ENCODE measurements at places on chromosomes 1 and 21.

GRCh38 chr1:27602462-27603308 is 1.3 kb downstream of the AHDC1 start:
- no peaks in the 10 kb centered on the region for H3K27me3 ChIP-seq
- H3K4me1 ChIP-seq: peaks cover 14% of the 10 kb centered on the region
- peak overlapping the region; percentile 92 for H3K4me3 ChIP-seq

DNA sequence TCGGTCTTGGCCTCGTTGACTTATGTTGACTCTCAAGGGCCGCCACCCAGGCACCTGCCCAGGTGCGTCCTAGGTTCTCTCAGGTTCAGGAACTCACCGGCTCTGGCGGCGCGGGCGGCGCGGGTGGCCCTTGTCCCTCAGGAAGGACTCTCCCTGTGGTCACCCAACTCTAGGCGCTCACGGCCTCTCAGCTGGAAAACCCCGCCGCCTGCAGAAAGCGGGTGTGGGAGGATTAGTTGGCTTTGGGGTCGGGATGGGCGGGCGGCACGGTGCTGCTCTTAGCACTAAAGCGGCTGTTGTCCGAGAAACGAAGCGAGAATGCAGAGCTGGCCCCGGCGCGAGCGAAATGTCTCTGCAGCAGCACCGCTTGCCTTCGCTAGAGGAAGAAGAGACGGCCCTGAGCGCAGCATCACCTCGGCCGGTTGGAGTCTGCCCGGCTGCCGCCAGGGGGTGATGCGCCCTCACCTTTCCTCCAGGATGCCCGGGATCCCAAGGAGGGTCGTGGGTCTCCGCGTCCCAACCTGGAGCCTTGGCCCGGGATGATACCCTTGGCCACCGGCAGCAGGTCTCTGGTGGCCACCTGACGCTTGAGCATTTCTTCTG is 8.1 kb upstream of the TADA1 start:
- DNase-seq: peak; percentile 21
- H3K4me1 ChIP-seq: peaks cover 21% of the 10 kb centered on the region
- no peaks in the 10 kb centered on the region for H3K36me3 ChIP-seq
- H3K27ac ChIP-seq: no peak overlapping the region
- peak overlapping the region; percentile 29 for H3K4me3 ChIP-seq

DNA sequence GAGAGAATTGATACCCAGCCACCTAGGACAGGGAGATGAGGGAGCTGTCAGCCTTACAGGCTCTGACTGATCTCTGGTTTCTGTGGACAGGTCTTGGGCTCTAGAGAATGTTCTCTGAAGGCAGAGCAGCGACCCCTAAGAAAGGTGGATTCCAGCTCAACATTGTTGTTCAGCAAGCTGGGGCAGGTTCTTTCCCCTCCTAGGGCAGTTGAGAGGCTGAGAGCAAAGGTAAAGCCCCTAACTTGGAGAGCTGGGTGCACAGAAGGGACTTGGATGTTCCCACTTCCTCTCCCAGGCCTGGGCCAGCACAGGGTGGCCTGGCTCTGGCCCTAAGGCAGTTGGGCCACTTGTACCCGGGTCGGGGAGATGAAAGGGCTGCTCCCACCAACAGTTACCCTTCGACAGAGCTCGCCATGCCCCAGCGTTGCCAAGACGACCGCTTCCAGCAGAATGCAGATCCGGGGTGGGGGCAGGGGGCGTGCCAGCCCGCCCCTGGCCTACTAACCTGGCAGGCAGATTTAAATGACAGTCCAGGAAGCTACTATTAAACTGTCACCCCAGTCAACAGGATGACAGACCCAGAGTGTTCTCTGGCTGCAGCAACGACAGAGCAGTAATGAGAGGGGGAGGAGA is 31.6 kb downstream of the LRP8 start:
- H3K4me3 ChIP-seq: peak overlapping the region; percentile 46
- peaks cover 39% of the 10 kb centered on the region for H3K36me3 ChIP-seq
- H3K27ac ChIP-seq: peak overlapping the region; percentile 89
- peak; percentile 41 for DNase-seq

GRCh38 chr1:94105957-94106529 is 14.9 kb downstream of the ABCA4 start:
- peaks cover 20% of the 10 kb centered on the region for H3K4me1 ChIP-seq
- H3K36me3 ChIP-seq: no peaks in the 10 kb centered on the region
- H3K27me3 ChIP-seq: peaks cover 68% of the 10 kb centered on the region
- H3K4me3 ChIP-seq: no peak overlapping the region
- DNase-seq: peak; percentile 9
- H3K27ac ChIP-seq: no peak overlapping the region

DNA sequence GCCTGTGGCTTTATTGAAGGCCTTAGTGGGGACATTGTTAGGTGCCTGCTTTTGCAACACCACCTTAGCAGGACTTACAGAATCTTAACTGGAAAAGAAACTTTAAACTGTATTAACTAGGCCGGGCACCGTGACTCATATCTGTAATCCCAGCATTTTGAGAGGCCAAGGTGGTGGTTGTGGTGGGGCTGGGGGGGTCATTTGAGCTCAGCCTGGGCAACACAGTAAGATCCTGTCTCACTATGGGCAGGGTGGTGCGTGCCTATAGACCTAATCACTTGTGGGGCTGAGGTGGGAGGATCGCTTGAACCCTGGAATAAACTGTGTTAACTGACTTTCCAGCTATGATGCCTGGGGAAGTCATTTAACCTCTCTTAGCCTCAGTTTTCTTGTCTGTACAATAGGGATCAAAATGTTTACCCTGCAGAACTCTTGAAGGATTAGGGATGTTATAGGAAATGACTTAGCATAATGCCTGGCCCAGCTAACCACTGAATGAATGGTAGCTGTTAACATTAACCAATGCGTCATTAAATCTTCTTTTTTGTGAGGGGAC is 39.5 kb downstream of the IER5 start:
- peak overlapping the region; percentile 85 for H3K4me3 ChIP-seq
- H3K27ac ChIP-seq: peak overlapping the region; percentile 97
- DNase-seq: no peak

GRCh38 chr21:42198929-42199867 is 19.7 kb upstream of the ABCG1 start:
- H3K4me1 ChIP-seq: peaks cover 15% of the 10 kb centered on the region
- no peak for DNase-seq
- no peak overlapping the region for H3K4me3 ChIP-seq
- H3K27ac ChIP-seq: no peak overlapping the region
- no peaks in the 10 kb centered on the region for H3K36me3 ChIP-seq

- H3K36me3 ChIP-seq: no peaks in the 10 kb centered on the region
- no peaks in the 10 kb centered on the region for H3K4me1 ChIP-seq
- no peak overlapping the region for H3K4me3 ChIP-seq
- H3K27me3 ChIP-seq: no peaks in the 10 kb centered on the region
Observed at GRCh38 chr21:19405326-19405725, 1001.7 kb upstream of the TMPRSS15 start.

GRCh38 chr1:152190589-152190988 is 31.6 kb upstream of the RPTN start:
- peaks cover 14% of the 10 kb centered on the region for H3K27me3 ChIP-seq
- no peak overlapping the region for H3K27ac ChIP-seq

DNA sequence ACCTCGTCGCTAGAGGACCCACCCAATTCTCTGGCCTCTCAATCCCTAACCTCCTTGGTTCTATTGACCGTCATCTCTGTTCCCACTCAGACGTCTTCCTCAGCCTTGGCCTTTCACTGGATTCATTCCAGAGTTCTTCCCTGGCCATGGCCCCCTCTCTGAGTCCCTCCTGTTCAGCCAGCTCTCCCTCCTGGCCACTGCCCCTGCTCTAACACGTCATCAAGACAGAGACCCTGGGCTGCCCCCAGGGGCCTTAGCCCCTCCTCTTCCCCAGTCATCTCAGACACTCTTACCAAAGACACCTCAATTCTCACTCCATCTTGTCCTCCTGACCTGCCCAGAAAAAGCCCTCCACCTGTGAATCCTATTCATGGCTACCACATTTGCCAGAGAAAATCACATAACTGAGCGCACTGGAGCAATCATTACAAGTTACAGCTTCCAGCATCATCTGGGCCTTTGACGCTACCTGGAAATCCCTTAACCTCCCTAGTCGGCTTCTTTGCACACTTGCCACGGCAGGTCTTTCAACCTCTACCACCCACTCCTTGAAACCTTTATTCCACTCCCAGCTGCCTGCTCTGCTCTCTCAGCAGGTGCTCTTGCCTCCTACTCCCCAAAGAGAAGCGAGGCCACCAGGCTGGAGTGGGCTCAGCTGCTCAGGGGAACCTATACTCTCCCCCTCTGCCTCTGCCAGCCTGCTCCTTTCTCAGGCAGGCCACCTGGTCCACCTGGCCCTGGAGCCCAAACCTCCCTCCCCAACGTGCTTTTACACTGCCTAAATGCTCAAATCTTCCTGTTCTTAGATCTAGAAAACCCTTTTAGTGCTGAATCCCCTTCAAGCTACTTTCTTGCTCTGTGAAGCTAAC is 14.0 kb downstream of the DCST2 start:
- peak overlapping the region; percentile 2 for H3K4me3 ChIP-seq
- no peak for DNase-seq
- peaks cover 32% of the 10 kb centered on the region for H3K4me1 ChIP-seq

- H3K4me3 ChIP-seq: no peak overlapping the region
- no peak for DNase-seq
- no peaks in the 10 kb centered on the region for H3K4me1 ChIP-seq
- no peaks in the 10 kb centered on the region for H3K36me3 ChIP-seq
- H3K27me3 ChIP-seq: peaks cover 32% of the 10 kb centered on the region
- H3K27ac ChIP-seq: no peak overlapping the region
Observed at GRCh38 chr1:208318150-208318734, 74.1 kb upstream of the PLXNA2 start.

DNA sequence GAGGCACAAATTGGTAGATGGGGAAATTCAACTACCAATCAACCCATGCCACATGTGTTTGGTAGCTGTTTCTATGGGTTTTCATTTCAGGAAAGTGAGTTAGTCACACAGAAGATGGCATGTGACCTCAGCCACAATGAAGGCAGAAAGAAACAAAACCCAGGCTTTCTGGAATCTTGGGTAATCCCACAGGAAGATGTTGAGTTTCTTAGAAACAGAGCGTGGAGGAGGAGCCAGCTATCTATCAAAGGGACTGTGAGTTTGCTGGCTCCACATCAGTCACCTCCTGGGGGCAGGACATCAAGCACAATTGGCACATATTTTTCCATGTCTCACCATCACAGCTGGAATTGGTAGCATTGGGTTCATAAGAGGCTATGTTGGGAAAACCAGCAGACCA is 188.9 kb upstream of the PLXNA2 start:
- H3K4me3 ChIP-seq: no peak overlapping the region
- no peaks in the 10 kb centered on the region for H3K27me3 ChIP-seq

DNA sequence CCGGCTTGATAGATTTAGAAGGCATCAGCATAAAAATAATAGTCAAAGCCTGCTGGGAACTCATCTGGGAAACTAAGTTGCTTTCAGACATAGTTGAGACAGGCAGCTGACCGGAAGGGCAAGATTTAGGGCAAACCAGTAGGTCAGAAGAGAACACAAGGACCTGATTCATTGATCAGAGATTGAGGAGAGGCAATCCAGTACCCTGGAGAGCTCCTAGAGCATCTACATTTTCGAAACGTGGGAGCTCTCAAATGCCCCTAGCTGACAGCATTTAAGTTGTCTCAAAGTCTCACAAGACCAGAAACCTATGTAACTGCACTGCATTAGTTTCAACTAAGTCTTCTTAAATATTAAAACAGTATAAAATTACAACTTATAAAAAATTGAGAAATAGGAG is 22.9 kb upstream of the MTF2 start:
- H3K27ac ChIP-seq: no peak overlapping the region
- H3K27me3 ChIP-seq: peaks cover 10% of the 10 kb centered on the region
- DNase-seq: no peak
- no peaks in the 10 kb centered on the region for H3K36me3 ChIP-seq
- H3K4me1 ChIP-seq: no peaks in the 10 kb centered on the region
- H3K4me3 ChIP-seq: no peak overlapping the region

GRCh38 chr1:160795951-160796383 is at the start of gene LY9:
TSS of gene LY9 (plus strand) at chr1:160796174. CDS start at chr1:160796188, 14 bp downstream.
- H3K36me3 ChIP-seq: peaks cover 42% of the 10 kb centered on the region
- peak; percentile 84 for DNase-seq
- H3K4me3 ChIP-seq: peak within 1 kb of the TSS; percentile 91
- peak within 1 kb of the TSS; percentile 97 for H3K27ac ChIP-seq
- no peaks in the 10 kb centered on the region for H3K27me3 ChIP-seq

- peaks cover 21% of the 10 kb centered on the region for H3K27me3 ChIP-seq
- no peak overlapping the region for H3K4me3 ChIP-seq
- peak; percentile 53 for DNase-seq
- peaks cover 10% of the 10 kb centered on the region for H3K4me1 ChIP-seq
- H3K36me3 ChIP-seq: no peaks in the 10 kb centered on the region
Observed at GRCh38 chr1:183989078-183989577, 48.4 kb downstream of the COLGALT2 start.

- DNase-seq: no peak
- H3K36me3 ChIP-seq: no peaks in the 10 kb centered on the region
- H3K27ac ChIP-seq: no peak overlapping the region
- H3K27me3 ChIP-seq: peaks cover 14% of the 10 kb centered on the region
Observed at GRCh38 chr1:51924455-51924854, 45.9 kb upstream of the NRDC start.

DNA sequence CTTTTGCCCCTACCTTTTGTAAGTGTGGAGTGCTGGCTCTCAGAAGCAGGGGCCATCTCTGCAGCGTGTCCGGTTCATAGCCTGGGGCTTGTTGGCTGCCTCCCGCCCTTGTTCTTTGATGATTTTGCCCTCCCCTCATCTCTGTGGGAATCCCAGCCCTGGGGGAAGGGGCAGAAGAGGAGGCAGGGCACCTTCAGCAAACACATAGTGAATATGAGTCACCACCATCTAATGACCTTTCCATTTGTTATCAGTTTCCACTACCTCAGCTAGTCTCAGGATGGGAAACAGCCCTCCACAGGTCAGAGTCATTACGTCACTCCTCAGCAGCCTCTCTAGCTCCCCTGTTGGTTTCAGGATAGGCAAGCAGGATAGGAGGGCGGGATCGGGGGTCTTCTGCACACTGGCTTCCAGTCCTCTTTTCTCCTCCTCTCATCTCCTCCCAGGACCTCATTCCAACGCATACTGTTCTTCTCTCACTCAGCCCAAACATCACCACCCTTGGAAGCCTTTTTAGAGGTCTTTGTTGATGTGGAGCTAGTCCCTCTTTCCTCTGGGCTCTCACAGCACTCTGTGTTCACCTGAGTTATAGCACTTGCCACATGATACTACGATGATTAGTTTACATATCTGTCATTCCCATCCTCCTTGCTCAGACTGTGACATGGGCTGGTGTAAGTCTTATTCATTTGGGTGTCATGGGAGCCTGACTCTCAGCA is 15.8 kb downstream of the GADD45A start:
- peaks cover 7% of the 10 kb centered on the region for H3K4me1 ChIP-seq
- H3K36me3 ChIP-seq: no peaks in the 10 kb centered on the region
- H3K27ac ChIP-seq: no peak overlapping the region
- no peak for DNase-seq

Measured in stimulated activated naive B cell treated with anti-CD40 and anti-IgM and Interleukin-4, amounts not matched to agents 10 μg/mL and 1 μg/mL and 100 μg/mL, for 72 hours (primary cell).